ENCODE measurements at places on chromosomes 6 and 20. TPM values are rescaled to one million over a fixed set of nuclear protein-coding genes. Genes with fewer than 3 reads are reported as not detected.

SLC22A16 gene
- total RNA-seq, result not detected

- no peak for DNase-seq
These were observed 208.4 kb downstream of the ADGRG6 start for GRCh38 chr6:142510211-142510610.

DNMT3B gene
- 8.4 TPM for total RNA-seq

HLA-DOA gene
- 1.7 TPM for total RNA-seq

RPN2 gene
- total RNA-seq, result 522 TPM

GRCh38 chr6:79570129-79571029, 33.1 kb upstream of the LCA5 start:
- DNase-seq, result peak; percentile 87

FRMD1 gene
- not detected for total RNA-seq

KIFC1 gene
- total RNA-seq, result 105 TPM

DNA sequence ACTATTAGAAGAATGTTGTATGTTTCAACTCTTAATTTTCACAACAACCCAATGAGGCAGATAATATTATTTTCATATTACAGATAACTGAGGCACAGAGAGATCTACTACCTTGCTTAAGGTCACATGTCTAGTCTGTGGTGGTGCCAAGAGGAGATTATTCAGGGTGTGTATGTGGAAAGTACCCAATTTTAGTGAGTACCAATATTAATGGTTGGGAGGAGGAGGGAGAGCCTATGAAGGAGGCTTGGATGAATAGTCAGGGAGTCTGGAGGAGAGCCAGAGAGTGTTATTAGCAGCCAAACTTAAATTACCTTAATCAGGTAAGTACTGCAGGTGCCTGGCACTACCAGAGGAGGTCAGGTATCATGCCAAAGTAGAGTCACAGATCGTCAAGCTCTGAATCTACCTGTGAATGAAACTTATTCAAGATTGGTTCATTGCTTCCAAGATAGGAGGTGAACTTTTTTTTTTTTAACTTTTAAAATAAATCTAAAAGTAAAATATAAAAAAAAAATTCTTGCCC, 10.9 kb upstream of the CALHM6 start:
- DNase-seq, result no peak

DPPA5 gene
- not detected for total RNA-seq

SPATS1 gene
- not detected for total RNA-seq

DNA sequence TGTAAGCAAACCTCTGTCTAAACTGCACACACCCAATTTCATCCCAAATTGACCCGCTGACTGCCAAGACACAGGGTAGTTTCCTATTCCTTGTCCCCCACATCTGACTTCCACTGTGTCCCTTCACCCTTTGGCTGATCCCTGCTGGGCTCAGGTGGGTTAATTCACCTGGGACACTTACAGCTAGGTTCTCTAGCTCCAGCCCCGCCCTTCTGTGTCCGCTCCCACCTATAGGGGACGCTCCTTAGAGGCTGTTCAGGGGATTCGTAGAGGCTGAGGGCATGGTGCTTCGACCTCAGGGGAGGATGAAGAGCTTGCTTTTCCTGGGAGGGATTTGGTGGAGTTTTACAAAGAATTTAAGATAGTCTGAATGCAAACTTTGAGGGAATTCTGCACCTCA, 4.0 kb upstream of the CD93 start:
- DNase-seq, result no peak

GRCh38 chr6:67184405-67184804, 1450.7 kb upstream of the ADGRB3 start:
- DNase-seq, result no peak

OARD1 gene
- total RNA-seq, result 37.7 TPM

GRCh38 chr20:34629342-34629741, 47.5 kb downstream of the PIGU start:
- DNase-seq, result no peak

DNA sequence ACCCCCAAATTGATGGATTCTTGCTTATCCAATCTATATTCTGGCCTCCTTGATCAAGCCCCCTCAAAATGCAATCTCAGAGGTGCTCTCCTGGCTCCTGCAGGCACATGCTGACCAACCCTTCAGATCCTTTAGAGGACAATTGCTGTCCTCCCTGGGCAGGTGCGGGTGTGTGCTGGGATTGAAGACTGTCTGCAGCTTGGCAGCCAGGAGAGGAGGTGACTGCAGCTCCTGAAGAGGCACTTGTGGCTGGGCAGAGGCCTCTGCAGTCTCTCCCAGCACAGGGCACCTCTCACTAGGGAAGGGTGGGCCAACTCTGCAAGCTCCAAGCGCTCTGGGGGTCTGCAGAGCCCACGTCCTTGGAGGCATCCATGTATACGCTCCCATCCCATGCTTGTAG, 28.5 kb downstream of the SUMO4 start:
- DNase-seq, result no peak

DNA sequence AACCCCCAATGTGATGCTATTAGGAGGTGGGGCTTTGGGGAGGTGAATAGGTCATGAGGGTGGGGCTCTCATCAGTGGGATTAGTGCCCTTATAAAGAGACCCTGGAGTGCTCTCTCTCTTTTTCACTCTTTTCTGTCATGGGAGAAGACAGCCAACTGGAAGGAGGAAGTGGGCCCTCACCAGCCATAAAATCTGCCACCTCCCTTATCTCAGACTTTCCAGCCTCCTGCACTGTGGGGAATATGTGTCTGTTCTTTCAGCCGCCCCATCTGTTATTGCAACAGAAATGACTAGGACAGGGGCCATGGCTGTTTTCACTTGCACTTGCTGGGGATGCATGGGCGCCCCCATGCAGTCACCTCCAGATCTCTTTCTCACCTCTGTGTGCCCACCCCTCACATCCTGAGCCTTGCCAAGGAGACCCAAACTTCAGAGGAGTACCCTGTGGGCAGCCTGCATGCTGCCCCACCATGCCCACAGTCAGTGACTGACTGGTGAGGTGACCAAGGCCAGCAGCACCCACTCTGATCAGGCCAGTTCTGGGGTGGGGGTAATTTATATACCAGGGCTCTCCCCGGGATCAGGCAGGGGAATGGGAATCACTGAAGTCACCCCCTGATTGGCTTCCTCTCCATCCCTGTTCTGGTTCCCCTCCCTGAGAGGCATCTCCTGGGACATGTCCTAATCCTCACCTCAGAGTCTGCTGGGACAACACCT, 118.4 kb downstream of the ANKRD60 start:
- no peak for DNase-seq

- peak; percentile 63 for DNase-seq
These were observed 12.5 kb upstream of the RANBP9 start for GRCh38 chr6:13724182-13724581.

FUT9 gene
- total RNA-seq, result 2.0 TPM

PNPLA1 gene
- 0.19 TPM for total RNA-seq

DNA sequence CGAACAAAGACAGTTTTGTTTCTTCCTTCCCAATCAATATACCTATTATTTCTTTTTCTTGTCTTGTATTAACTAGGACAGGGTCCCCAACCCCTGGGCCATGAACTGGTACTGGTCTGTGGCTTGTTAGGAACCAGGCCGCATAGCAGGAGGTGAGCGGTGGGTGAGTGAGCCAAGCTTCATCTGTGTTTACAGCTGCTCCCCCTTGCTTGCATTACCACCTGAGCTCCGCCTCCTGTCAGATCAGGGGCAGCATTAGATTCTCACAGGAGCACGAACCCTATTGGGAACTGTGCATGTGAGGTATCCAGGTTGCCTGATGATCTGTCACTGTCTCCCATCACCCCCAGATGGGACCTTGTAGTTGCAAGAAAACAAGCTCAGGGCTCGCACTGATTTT, 151.9 kb downstream of the CDKAL1 start:
- DNase-seq, result no peak

- DNase-seq, result no peak
These were observed 14.3 kb upstream of the RNF182 start for GRCh38 chr6:13910443-13910842.

SRMS gene
- not detected for total RNA-seq

CRYBG1 gene
- total RNA-seq, result 45.4 TPM

DNA sequence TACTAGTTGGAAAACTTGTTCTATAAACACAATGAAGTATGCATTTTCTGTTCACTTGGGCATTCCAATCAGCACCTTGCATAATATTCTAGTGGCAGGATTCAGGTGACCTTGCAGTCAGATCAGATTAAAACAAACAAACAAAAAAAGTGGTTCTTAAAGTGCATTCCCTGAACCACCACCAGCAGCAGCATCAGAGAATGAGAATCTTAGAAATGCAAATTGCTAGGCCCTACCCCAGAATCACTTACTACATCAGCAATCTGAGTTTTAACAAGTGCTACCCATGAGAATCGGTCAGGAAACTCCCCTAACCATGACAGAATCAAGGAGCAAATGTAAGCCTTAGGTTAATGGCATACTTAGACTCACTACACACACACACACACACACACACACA, 41.7 kb downstream of the SNAP25 start:
- no peak for DNase-seq
